ENCODE measurements at places on chromosomes 6 and 20.

- DNase-seq, result no peak
These were observed 17.9 kb upstream of the CST3 start for GRCh38 chr20:23655491-23656211.

DNA sequence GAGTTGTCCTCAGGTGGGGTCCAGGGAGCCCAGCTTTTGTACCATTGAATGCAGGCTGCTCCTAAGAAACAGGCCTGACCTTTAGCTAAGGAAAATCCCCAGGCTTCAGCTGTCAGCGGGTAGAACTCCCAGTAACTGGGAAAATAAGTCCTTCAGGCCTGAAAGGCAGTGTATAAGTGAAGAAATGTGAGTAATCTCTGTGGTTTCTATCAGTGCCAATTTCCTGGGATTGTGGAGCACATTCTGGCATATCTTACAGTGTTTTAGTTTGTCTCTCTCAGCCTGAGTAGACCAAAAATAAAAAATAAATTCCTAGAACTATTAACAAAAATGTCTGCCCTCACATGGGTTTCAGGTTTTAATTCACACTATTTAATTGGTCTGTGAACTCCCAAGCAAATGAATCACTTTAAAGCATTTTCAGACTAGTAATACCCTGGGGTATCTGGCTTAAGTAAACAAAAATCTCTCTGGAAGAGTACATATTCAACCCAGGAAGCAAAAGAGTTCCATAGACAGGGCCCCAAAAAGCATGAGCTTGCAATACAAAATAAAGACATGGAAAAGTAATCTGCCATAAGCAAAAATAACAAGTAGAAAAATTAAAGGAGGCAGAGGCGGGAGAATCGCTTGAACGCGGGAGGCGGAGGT, 566.2 kb upstream of the NOX3 start:
- DNase-seq, result peak; percentile 17

DNA sequence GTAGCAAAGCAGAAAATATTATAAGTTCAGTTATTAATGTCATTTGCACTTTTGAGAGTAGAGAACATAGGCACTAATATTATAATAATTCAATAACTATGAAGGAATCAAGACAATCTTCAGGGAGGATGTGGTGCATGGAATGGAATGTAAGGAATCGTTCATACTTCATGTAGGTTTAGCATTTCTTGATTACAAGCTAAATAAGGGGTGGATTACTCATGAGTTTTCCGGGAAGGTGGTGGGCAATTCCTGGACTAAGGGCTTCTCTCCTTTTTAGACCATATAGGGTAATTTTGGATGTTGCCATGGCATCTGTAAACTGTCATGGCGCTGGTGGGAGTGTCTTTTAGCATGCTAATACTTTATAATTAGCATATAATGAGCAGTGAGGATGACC, 9.1 kb upstream of the BTNL2 start:
- no peak for DNase-seq

- peak; percentile 60 for DNase-seq
These were observed 7.2 kb downstream of the HLA-DMB start for GRCh38 chr6:32933661-32934085.

GRCh38 chr6:52538252-52538900, 38.5 kb downstream of the TRAM2 start:
- DNase-seq, result peak; percentile 43

DNA sequence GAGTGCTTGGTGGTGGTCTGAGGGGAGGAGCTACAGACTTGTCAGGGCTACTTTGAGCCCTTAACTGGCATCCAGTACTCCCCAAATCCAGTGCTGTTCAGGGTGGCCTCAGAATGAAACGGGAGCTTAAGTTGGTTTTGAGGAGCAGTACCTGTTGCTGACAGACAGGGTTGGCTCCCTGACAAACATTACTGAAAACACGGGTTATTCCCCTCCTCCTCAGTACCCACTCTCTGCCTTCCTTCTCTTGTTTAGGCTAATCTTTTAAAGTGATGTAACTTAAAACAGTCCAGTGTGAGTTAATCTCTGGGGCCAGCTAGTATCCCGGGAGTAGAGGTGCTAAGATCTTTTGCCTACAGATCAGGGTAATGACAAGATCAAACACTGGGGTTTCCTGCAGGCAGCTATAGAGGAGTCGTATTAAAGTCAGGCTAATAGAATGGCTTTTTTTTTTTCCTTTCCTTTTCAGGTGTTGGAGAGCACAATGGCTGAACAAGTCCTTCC, 3.7 kb downstream of the TNFAIP3 start:
- no peak for DNase-seq

DNA sequence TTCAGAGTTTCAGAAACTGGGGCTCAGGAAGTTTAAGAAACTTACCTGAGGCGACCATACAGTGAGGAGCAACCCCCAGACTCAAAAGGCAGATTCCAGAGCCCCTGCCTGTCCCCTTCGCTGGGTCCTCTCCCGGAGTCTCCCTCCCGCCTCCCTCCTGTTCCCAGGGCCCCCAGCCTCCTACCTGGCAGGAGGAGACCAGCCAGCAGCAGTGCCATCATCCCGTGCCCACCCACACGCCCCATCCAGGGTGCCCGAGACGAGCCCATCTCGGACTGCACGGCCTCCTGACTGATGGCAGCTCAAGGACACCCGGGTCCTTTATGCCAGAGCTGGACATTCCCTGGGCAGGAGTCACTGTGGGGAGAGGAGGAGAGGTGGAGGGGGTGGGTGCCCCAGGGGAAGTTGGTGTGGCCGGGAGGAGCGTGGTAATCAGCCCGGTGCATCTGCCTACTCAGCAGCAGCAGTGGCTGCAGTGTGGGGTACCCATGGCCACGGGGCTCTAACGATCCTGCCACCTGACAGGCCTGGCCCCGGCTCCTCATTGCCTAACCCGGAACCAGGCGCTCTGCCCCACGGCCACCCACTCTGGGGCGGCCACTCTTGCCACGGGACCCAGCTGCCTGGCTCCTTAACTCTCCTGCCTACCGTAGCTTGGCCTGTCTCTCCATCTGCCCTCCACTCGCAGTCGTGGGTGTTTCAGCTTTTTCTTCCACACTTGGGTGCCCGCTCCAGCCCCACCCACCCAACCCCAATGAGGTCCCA, at the start of gene CDSN:
Gene CDSN (minus strand): TSS at position 296 of the 765 bp plus-strand sequence. CDS start 27 bp downstream, at position 269.
- no peak for DNase-seq

GRCh38 chr6:16294371-16294770, 56.0 kb downstream of the GMPR start:
- no peak for DNase-seq

GRCh38 chr20:17530716-17531664, at the start of gene BFSP1:
Gene BFSP1 (minus strand): TSS chr20:17531379. CDS start chr20:17531329, 50 bp downstream.
- DNase-seq, result peak; percentile 40

- DNase-seq, result no peak
These were observed 14.1 kb downstream of the CD93 start for GRCh38 chr20:23071996-23072395.

- DNase-seq, result no peak
These were observed 6.7 kb upstream of the SYNJ2 start for GRCh38 chr6:157974967-157975366.

DNA sequence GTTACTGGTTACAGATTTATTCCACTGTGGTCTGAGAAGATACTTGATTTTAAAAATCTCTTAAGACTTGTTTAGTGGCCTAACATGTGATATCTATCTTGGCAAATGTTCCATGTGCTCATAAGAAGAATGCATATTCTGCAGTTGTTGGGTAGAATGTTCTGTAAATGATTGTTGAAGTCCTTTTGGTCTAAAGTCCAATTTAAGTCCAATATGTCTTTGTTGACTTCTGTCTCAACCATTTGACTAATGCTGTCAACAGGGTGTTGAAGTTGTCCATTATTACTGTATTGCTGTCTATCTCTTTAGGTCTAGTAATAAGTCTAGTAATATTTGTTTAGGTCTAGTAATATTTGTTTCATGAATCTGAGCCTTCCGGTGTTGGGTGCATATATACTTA, 387.8 kb upstream of the RUNX2 start:
- DNase-seq, result no peak

Data from HCEC 1CT (cell line).